Activated CD8-positive, alpha-beta memory T cell treated with anti-CD3 and anti-CD28 coated beads, Interleukin-2, amount 10 ng/mL, durations not matched to agents 7 days and 5 days (primary cell): ENCODE measurements at places on chromosomes 6 and 20.

- H3K4me1 ChIP-seq, result no peaks in the 10 kb centered on the region
- H3K36me3 ChIP-seq, result peaks cover 1% of the 10 kb centered on the region
- no peak overlapping the region for H3K4me3 ChIP-seq
- no peak overlapping the region for H3K27ac ChIP-seq
Measured at GRCh38 chr6:6951355-6951754, 156.4 kb upstream of the RREB1 start.

DNA sequence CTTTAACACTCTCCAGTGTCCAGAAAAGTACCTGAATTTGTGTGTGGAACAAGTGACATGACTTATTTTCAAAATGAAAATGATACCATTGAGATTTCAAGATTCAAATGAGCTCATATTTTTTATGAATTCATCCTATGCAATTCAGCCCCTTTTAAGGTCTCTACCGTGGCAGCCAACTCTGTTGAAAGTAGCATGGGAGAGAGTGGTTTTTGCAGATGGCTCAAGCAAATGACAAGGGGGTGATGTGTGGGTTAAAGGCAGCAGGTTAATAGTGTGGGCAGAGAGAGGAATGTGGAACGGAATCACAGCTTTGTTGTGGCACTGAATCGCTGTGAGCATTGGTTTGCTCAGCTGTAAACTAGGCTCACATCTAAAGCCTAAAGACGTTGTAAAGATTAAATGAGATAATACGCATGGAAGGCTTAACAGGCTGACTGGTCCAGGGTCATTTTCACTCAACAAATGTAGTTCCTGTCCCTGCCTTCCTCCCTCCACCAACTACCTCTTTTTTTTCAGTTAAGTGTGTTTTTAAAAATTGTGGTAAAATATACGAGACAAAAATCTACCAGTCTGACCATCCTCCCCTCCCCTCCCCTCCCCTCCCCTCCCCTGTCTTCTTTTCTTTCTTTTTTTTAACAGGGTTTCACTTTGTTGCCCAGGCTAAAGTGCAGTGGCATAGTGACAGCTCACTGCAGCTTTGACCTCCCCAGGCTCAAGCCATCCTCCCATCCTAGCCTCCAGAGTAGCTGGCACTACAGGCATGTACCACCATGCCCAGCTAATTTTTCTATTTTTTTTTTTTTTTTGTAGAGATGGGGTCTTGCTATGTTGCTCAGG, 114.7 kb upstream of the ZNF217 start:
- peak overlapping the region; percentile 59 for H3K4me3 ChIP-seq
- peak; percentile 65 for DNase-seq
- peaks cover 51% of the 10 kb centered on the region for H3K4me1 ChIP-seq
- H3K27me3 ChIP-seq, result no peaks in the 10 kb centered on the region
- H3K36me3 ChIP-seq, result no peaks in the 10 kb centered on the region

DNA sequence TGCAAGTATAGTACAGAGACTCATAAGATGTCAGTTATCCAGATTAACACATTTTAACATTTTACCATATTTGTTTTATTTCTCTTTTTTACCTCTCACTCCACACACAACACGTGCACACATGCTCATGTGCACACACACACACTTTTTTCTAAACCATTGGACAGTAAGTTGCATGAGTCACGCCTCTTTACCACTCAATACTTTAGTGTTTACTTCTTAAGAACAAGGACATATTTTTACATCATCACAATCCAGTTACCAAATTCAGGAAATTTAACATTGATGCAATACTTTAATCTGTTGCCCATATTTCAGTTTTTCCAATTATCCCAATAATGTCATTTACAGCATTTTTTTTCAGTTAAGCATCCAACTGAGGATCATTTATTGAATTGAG, 109.0 kb downstream of the RIN2 start:
- H3K27ac ChIP-seq, result no peak overlapping the region
- H3K4me1 ChIP-seq, result no peaks in the 10 kb centered on the region
- DNase-seq, result no peak

- H3K27me3 ChIP-seq, result no peaks in the 10 kb centered on the region
- no peak overlapping the region for H3K27ac ChIP-seq
- H3K4me3 ChIP-seq, result no peak overlapping the region
- no peak for DNase-seq
- H3K4me1 ChIP-seq, result no peaks in the 10 kb centered on the region
Measured at GRCh38 chr20:3183896-3184612, 10.7 kb upstream of the LZTS3 start.

- H3K4me3 ChIP-seq, result no peak overlapping the region
- no peaks in the 10 kb centered on the region for H3K36me3 ChIP-seq
- H3K27me3 ChIP-seq, result peaks cover 5% of the 10 kb centered on the region
- H3K27ac ChIP-seq, result no peak overlapping the region
- DNase-seq, result no peak
Measured at GRCh38 chr20:49796600-49797343, 15.9 kb upstream of the SLC9A8 start.

DNA sequence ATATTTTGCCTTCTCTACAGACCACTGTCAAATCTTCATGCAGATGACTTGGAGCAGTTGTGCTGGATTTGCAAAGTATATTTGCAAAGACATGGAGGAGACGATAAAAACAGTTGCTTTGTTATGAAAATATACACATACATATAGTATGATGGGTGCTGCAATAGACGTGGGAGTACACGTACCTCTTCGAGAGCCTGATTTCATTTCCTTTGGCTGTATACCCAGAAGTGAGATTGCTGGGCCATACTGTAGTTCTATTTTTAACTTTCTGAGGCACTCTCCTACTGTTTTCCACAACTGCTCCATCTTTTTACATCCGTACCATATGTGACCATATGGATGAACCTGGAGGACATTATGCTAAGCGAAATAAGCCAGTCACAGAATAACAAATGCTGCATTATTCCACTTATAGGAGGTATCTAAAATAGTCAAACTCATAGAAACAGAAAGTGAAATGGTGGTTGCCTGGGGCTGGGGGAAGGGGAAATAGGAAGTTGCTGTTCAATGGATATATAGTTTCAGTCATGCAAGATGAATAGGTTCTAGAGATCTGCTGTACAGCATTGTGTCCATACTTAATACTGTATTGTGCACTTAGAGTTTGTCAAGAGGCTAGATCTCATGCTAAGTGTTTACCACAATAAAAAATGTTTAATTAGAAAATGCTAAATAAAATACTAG, 223.8 kb downstream of the HAO1 start:
- H3K36me3 ChIP-seq, result no peaks in the 10 kb centered on the region
- no peak overlapping the region for H3K4me3 ChIP-seq
- no peak for DNase-seq
- H3K4me1 ChIP-seq, result no peaks in the 10 kb centered on the region
- H3K27me3 ChIP-seq, result no peaks in the 10 kb centered on the region

DNA sequence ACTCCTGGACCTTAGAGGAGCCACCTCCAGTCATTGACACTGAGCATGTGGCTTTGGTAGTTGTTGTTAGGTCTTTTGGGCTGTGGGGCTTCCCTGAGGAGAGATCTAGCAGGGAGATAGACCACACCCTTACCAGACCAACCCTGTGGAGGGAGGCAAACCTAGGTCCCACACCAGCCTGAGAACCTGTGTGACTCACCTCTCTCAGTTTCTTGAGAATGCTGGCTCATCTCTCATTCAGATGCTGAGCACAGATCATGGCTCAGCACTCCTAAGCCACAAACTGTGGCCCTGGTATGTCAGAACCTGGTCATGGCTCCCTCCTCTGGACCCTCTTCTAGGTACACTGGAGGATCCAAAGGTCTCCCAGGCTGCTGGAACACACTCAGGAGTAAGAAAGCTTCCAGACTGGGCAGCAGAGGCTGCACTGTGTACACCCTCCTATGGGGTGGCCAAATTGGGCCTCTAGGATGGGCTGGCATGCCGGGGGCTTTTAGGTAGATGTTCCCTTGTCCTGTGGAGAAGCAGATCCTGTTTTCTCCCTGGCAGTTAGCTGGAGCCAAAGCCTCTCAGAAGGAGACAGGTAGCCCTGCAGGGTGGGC, 1294.5 kb downstream of the KHDRBS2 start:
- no peaks in the 10 kb centered on the region for H3K4me1 ChIP-seq
- H3K27me3 ChIP-seq, result no peaks in the 10 kb centered on the region
- DNase-seq, result no peak
- H3K4me3 ChIP-seq, result no peak overlapping the region

GRCh38 chr6:22254886-22255285, 42.0 kb downstream of the PRL start:
- DNase-seq, result no peak
- H3K27me3 ChIP-seq, result no peaks in the 10 kb centered on the region
- no peak overlapping the region for H3K4me3 ChIP-seq
- H3K36me3 ChIP-seq, result no peaks in the 10 kb centered on the region
- no peak overlapping the region for H3K27ac ChIP-seq

DNA sequence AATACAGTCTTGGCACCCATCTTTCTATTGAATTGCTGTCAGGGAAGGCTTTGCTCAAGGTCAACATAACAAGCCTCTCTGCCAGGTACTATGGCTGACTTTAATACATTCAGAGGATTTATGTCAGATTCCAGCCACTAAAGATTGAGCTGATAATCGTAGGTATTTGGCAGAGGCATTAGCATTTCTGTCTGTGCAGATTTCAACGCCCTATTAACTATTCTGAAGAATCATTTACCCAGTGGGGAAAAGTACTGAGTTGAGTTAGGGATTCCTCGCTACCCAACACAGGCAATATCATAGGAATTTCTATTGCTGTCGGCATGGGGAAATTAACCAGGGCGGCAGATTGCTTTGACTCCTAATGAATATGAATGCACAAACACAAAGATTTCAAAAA, 233.7 kb upstream of the SPTLC3 start:
- no peak overlapping the region for H3K4me3 ChIP-seq
- no peaks in the 10 kb centered on the region for H3K4me1 ChIP-seq
- H3K27ac ChIP-seq, result no peak overlapping the region
- H3K27me3 ChIP-seq, result no peaks in the 10 kb centered on the region

GRCh38 chr6:1043458-1043836, 268.5 kb upstream of the FOXQ1 start:
- DNase-seq, result no peak
- peaks cover 25% of the 10 kb centered on the region for H3K27me3 ChIP-seq
- no peaks in the 10 kb centered on the region for H3K4me1 ChIP-seq
- H3K36me3 ChIP-seq, result no peaks in the 10 kb centered on the region
- H3K4me3 ChIP-seq, result no peak overlapping the region

- H3K27ac ChIP-seq, result no peak overlapping the region
- peak; percentile 54 for DNase-seq
- peaks cover 56% of the 10 kb centered on the region for H3K4me1 ChIP-seq
- no peaks in the 10 kb centered on the region for H3K27me3 ChIP-seq
- no peak overlapping the region for H3K4me3 ChIP-seq
Measured at GRCh38 chr6:125906158-125906998, 50.2 kb upstream of the HINT3 start.

DNA sequence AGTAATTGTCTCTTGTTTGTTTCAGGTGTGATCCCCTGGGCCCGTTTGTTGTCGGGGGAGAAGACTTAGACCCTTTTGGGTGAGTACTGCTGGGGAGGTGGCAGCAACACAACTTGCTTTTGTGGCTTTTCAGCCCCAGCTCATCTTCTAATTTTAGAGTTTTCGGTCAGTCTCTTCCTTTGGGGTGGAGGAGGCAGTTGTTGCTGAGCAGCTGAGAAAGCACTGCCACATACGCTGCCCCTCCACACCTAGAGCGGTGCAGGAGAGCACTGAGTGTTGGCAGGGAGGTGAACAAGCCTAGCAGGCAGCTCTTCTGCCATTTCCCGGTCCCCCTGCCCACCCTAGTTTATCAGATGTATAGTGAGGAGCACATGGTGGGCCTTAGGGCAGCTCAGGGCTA, 21.7 kb downstream of the TMEM74B start:
- peak; percentile 37 for DNase-seq
- H3K36me3 ChIP-seq, result peaks cover 39% of the 10 kb centered on the region

DNA sequence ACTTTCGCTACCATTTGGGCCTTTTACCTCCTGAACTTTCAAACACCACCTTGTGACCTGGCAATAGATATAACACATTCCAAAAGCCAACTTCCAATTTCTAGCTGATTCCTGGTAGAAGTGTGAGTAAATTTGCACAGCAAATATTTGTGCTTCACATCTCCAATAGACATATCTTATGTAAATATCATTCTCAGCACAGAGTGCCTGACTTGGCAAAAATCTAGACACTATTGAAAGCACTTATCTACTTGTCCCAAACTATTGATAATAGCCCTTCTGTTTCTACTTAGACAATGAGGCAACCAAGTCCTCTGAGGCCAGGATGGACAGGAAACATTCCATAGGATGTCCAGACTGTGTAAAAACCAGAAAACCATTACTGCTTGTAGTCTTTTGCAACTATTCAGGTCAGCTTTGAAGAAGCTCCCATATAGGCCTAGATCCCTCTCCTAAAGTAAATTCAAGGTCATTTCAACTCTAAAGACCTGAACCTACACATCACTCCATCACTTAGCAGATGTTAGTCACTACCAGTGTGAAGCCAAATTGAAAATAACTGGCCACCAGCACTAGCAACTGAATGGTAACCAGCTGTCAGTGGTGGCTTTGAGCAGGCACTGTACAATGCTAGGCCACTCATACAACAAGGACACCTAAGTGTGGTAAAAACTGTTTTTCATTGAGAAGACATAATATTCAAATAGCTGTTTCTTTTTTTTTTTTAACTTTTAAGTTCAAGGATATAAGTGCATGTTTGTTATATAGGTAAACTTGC, 95.3 kb upstream of the RSPO3 start:
- no peaks in the 10 kb centered on the region for H3K27me3 ChIP-seq
- no peak for DNase-seq
- no peak overlapping the region for H3K27ac ChIP-seq
- H3K4me1 ChIP-seq, result no peaks in the 10 kb centered on the region
- no peak overlapping the region for H3K4me3 ChIP-seq

DNA sequence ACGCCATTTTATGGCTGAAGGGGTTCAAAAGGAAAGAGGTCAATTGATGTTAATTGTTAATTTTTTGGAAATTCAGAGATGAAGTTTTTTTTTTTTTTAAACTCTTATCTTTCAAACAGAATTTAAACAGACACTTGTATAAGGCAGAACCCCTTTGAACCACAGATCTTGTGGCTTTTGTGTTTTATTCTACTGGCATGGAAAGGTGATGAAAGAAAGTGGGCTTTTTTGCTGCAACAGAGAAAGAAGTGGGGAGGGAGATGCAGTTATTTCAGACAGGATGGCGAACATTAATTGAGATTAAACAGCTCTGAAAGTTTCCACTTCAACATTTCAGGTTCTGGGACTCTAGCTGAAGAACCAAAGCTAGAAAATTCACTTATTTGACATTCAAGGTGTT, 200.9 kb downstream of the GJA10 start:
- H3K27ac ChIP-seq, result no peak overlapping the region
- no peak for DNase-seq
- H3K4me1 ChIP-seq, result peaks cover 39% of the 10 kb centered on the region
- peaks cover 24% of the 10 kb centered on the region for H3K27me3 ChIP-seq
- H3K36me3 ChIP-seq, result peaks cover 6% of the 10 kb centered on the region
- no peak overlapping the region for H3K4me3 ChIP-seq

GRCh38 chr6:16719488-16719887, 41.8 kb downstream of the ATXN1 start:
- H3K4me1 ChIP-seq, result peaks cover 32% of the 10 kb centered on the region
- peaks cover 27% of the 10 kb centered on the region for H3K36me3 ChIP-seq
- no peaks in the 10 kb centered on the region for H3K27me3 ChIP-seq
- H3K27ac ChIP-seq, result no peak overlapping the region
- DNase-seq, result no peak

GRCh38 chr20:62227591-62227976, 7.5 kb upstream of the HRH3 start:
- H3K4me3 ChIP-seq, result no peak overlapping the region
- DNase-seq, result no peak
- H3K4me1 ChIP-seq, result no peaks in the 10 kb centered on the region
- H3K36me3 ChIP-seq, result no peaks in the 10 kb centered on the region
- H3K27ac ChIP-seq, result no peak overlapping the region
